Suppressor macrophage treated with lipopolysaccharide for 4 hours (primary cell): ENCODE measurements at places on chromosomes 2 and 18.

GRCh38 chr2:199444749-199445148 is 13.0 kb downstream of the SATB2 start:
- no peak for DNase-seq

GRCh38 chr2:16625201-16625729 is 40.4 kb downstream of the CYRIA start:
- peak; percentile 94 for DNase-seq

GRCh38 chr2:620004-620403 is 57.2 kb downstream of the TMEM18 start:
- no peak for DNase-seq

- peak; percentile 17 for DNase-seq
Observed at GRCh38 chr18:57640749-57641148, 19.1 kb upstream of the NARS1 start.

DNA sequence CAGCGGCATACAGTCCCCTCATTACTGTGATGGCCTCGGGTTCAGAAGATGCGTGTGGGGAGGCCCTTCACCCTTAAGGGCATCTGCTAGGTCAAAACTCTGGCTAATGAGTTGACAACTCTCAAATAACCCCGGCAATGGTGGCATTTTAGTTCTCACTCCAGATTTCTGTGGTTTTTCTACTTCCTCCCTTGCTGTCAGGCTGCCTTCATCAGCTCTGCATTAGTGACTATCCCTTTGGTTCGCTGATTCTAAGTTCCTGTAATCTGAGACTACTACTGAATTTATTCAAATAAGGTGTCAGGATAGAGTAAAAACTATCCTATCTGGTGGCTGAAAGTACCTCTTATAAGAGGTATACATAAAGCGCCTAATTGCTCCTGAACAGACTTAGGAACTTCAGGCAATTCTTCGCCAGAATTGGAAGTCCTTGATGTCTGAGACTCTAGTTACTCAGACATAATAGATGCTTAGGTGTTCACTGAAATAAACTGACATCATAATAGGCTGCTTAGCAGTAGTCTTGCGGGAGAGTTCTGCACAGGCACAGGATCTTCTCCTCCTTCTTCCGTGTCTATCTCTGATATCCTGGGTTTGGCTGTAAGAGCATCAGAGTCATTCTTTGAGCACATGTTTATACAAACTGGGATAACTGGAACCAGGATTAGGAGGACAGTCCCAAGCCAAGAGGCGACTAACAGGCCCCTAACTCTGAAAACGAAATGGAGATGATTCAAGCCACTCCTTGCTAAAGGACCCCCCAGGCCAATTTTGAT is 194.5 kb downstream of the DNER start:
- DNase-seq, result peak; percentile 12

- no peak for DNase-seq
Observed at GRCh38 chr2:100784681-100785080, 35.3 kb upstream of the NPAS2 start.

DNA sequence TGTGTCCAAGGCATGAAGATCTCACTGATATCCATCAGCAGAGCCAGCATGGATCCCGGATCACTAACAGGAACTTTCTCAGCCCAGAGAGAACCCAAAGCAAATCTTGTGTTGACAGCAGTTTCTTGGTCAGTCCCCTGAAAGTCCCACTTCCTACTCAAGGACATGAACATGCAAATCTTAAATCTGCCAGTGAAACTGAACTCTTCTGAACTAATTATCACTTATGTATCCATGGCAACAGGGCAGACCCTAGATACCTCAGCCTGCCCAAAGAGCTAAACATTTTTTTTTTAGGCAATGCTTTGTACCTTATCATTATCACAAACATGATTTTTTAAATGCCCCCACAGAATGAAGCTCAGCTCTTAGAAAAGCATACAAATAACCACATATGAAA is 127.8 kb upstream of the DDX18 start:
- no peak for DNase-seq

DNA sequence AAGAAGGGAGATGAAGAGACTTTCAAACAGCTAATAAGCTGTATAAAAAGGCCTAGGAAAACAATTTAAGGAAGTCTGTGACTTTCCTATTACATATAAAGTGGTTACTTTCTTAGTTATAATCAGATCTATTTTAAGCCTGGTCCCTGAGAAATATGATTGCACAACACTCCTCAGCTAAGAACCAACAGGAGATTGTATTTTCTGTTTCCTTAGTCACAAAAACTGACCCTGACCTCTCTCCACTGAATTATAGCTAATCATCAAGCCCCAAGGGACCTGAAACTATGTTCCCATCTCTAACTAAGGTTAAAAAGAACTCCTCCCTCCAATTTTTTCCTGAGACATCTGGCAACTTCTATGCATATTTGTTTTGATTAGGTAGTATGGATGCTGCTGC is 106.9 kb downstream of the ROCK1 start:
- DNase-seq, result peak; percentile 74

GRCh38 chr2:163943403-163944346 is 207.9 kb upstream of the FIGN start:
- no peak for DNase-seq

DNA sequence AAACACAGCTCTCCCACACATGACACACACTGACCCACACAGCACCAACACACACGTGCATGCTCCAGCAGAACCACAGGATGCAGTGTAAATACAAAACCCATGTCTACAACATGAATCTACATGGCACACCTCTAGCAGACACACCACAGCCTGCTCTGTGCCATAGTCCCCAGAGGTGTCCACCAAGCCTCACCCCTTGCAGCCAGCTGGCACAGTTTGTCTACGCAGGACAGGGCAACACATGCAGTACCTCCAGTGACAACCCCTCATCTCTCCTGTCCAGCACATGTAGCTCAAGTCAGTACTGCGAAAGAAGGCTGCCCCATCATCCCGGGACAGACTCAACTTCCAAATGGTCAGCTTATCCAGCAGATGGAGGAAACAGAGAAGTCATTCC is 18.9 kb downstream of the CELF4 start:
- no peak for DNase-seq

- DNase-seq, result no peak
Observed at GRCh38 chr2:59920961-59921360, 632.5 kb downstream of the BCL11A start.

- DNase-seq, result no peak
Observed at GRCh38 chr2:98253461-98254070, 92.7 kb upstream of the CNGA3 start.

DNA sequence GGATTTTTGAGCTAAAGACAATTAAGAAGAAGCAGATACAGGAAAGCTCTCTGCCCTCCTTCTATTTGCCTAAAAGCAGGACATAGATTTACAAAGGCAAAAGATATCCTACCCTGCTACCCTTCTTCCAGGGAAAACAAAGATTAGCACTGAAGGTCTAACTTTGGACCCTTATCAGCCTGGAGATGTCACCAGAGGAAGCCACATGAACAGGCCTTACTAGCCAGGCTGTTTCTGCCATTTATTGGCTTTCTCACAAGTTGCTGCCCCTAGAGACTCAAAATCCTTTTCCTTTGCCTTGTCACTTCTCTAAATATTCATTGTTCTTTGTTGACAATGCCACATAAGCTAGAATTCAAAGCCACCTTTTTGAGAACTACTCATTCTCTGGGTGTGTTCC is 147.3 kb downstream of the B3GNT2 start:
- DNase-seq, result no peak

GRCh38 chr2:20946468-20946867 is 97.4 kb downstream of the APOB start:
- DNase-seq, result no peak

- DNase-seq, result peak; percentile 77
Observed at GRCh38 chr2:200199005-200199404, 107.5 kb upstream of the SPATS2L start.

DNA sequence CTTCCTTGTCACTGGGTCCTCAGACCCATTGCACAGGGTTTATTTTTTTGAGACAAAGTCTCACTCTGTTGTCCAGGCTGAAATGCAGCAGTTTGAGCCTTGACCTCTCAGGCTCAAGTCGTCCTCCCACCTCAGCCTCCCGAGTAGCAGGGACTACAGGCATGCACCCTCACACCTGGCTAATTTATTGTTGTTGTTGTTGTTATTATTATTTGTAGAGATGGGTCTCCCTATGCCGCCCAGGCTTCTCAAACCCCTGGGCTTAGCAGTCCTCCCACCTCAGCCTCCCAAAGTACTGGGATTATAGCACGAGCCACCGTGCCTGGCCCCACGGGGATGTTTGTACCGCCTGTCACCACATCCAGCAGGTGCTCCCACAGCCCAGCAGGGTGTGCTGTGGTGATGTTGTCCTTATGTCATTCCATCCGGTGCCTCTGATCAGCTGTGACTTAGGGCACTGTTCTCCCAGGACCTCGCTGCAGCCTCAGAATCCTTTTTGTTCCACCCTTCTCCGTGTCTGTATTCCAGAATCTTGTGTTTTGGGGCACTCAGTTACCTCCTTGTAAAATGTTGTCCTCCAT is 182.3 kb downstream of the INO80D start:
- peak; percentile 62 for DNase-seq

- no peak for DNase-seq
Observed at GRCh38 chr18:36511791-36512352, 214.4 kb downstream of the FHOD3 start.

GRCh38 chr18:22109535-22109934 is 59.9 kb upstream of the GATA6 start:
- no peak for DNase-seq
